ENCODE measurements at places on chromosomes 7 and 10.

GRCh38 chr10:66353422-66353821 lies 572.4 kb upstream of the LRRTM3 start:
- no peaks in the 10 kb centered on the region for H3K27me3 ChIP-seq

DNA sequence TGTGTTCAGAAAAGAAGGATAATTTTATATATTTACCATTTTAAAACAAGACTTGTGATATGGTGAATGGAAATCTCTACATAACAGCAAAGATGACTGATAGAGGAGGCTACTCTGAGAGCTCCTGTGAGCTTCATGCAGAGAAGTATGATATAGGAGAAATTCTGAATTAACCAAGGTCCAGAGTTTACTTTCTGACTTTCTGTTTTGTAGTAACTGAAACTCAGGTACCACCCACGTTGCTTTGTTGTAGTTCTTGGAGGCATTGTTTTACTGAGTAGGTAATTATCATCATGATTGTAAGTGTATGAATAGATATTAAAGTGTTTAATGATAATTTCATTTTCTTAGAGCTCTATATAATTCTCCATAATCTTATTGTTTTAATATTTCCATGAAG lies 18.0 kb upstream of the SFR1 start:
- H3K36me3 ChIP-seq = no peaks in the 10 kb centered on the region
- DNase-seq = no peak
- H3K27me3 ChIP-seq = no peaks in the 10 kb centered on the region

GRCh38 chr7:102152672-102153598 lies 133.7 kb upstream of the SH2B2 start:
- no peaks in the 10 kb centered on the region for H3K36me3 ChIP-seq
- peaks cover 10% of the 10 kb centered on the region for H3K4me1 ChIP-seq
- DNase-seq = no peak
- H3K27me3 ChIP-seq = no peaks in the 10 kb centered on the region
- no peak overlapping the region for H3K4me3 ChIP-seq

- DNase-seq = no peak
- no peaks in the 10 kb centered on the region for H3K36me3 ChIP-seq
- no peaks in the 10 kb centered on the region for H3K4me1 ChIP-seq
- H3K27ac ChIP-seq = no peak overlapping the region
Measured at GRCh38 chr7:131241386-131241785, 86.3 kb upstream of the MKLN1 start.

DNA sequence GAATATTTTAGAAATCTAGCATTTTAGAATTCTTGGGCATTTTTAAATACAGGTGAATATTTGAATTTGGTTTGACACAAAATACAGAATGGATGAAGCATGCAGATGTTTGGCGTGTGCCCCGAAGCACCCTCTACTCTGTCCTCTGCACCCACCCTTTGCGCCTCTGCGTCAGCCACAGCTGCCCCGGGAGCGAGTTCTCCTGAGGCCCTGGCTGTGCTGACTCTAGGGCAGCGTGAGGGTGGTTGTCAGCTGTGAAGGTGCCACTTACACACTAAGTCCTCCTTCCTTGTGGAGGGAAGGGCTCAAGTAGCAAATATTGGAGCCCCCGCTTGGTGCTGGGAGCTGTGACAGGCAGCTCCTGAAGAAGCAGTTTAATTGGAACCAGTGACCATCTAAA lies 48.4 kb downstream of the DAGLB start:
- peaks cover 77% of the 10 kb centered on the region for H3K4me1 ChIP-seq
- H3K27me3 ChIP-seq = no peaks in the 10 kb centered on the region
- DNase-seq = no peak
- peak overlapping the region; percentile 72 for H3K27ac ChIP-seq

GRCh38 chr10:93815304-93816096 lies 57.8 kb downstream of the LGI1 start:
- H3K4me3 ChIP-seq = no peak overlapping the region
- DNase-seq = no peak
- H3K4me1 ChIP-seq = no peaks in the 10 kb centered on the region
- no peak overlapping the region for H3K27ac ChIP-seq
- H3K36me3 ChIP-seq = no peaks in the 10 kb centered on the region

- no peaks in the 10 kb centered on the region for H3K4me1 ChIP-seq
- no peaks in the 10 kb centered on the region for H3K36me3 ChIP-seq
- H3K27ac ChIP-seq = no peak overlapping the region
- no peak overlapping the region for H3K4me3 ChIP-seq
Measured at GRCh38 chr7:12490107-12490688, 80.3 kb upstream of the SCIN start.

Measured in suprapubic skin (tissue), 4 donors.